ENCODE measurements at places on chromosomes 12 and 14.

- DNase-seq = no peak
Observed at GRCh38 chr12:44509471-44509870, 366.6 kb downstream of the NELL2 start.

DNA sequence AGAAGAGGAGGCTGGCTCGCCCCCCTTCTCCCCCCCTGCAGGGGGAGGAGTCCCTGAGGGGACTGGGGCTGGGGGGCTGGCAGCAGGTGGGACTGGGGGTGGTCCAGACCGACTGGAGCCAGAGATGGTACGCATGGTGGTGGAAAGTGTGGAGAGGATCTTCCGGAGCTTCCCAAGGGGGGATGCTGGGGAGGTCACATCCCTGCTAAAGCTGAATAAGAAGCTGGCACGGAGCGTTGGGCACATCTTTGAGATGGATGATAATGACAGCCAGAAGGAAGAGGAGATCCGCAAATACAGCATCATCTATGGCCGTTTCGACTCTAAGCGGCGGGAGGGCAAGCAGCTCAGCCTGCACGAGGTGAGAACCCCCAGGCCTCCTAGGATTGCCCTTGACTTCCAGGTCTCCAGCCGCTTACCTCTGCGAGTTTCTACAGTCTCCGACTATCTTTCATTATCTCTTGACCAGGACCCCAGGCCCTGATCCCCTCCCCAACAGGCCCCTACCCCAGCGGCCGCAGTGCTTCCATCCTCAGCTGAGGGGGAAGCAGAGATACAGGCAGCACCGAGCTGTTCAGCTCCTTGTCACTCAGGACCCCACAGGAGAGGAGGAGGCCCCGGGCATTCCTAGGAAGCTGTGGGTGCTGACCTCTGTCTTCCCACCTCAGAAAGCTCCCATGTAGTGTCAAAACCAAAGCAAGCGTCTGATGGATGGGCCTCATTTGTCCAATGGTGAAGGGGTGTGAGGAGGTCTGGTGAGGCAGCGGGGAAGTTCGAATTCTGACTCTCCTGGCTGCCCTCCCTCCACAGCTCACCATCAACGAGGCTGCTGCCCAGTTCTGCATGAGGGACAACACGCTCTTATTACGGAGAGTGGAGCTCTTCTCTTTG, 3.0 kb downstream of the NAB2 start:
- DNase-seq = no peak

DNA sequence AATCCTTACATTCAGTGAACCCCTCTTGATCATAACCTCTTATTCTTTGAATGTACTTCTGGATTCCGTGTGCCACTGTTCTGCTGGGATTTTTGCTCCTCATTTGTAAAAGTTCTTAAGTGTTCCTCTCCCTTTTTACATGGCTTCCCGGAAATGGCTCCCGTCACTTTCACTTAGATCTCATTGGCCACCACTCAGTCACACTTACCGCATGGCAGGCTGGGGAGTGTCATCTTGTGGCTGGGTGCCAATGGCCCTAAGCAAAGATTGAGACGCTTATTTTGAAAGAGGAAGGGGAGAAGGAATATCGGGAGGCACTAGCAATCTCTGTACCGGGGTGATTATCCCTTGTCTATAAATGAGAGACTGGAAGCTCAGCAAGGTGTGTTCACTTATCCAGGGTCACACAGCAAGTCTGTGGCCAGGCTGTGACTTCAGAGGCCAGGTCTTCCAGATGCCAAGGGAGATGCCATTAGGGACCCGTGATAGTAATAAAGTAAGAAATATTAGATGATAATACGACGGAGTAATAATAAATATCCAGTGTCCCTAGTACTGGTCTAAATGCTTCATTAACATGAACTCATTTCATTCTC, 68.8 kb downstream of the RNFT2 start:
- DNase-seq = no peak

DNA sequence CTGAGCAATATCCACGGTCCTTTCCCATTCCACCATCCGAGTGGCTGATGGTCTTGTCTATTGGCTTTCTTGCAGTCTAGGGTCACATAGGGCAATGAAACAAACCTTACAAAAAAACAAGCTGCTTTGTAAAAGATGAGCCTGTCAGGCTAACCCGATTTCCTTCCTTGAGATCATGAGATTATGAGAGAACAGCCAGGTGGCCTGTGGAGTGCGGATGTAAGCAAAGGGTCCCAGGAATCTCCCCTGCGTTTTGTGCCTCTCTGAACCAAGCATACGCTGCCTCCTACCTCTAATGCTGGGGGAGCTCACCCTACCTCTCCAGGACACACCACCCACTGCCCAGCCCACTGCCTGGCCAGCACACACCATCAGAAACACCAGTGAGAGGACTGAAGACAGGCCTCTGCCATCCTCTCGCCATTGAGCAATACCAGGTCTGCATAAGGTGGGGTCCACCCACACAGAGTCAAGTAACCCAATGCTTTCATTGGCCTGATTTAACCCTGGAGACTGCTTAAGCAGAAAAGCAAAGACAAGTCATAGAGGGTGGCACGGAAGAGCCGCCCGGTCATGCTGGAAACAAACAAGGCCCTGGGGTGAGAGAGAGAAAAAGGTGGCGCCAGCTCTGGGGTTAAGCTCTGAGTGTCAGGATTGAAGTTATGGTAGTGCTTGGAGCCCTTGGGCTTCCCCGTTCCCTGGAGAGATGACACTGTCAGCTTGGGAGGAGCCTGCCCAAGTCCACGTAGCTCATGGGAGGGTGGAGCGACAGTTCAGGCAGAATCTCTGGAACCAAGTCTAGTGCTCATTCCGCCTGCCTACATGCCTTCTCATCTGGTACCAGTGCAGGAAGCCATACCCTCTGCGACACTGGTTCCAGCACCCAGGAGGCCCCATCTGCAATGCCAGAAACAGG, 46.6 kb downstream of the CALM1 start:
- DNase-seq = no peak

GRCh38 chr12:64445490-64445889, 6.4 kb upstream of the TBK1 start:
- DNase-seq = no peak

- no peak for DNase-seq
Observed at GRCh38 chr14:67265131-67265530, 23.9 kb downstream of the PALS1 start.

DNA sequence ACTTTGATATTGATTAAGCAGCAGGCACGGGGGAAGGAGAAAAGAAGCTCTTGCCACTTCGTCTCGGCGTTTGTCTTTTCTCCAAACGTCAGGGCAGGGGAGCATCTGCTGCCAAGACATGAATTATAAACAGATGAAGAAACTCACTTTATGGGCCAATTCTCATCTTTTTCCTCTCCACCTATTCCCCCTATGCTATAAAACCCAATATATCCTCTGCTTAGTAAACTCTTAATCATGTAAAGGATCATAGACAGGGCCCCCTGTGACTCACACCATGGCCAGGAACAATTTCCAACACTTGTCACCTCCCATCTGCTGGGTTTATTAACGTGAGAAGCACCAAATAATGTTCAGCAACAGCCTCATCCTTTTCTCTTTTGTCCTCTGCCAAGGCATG, 1092.1 kb upstream of the TMEM132C start:
- DNase-seq = no peak

GRCh38 chr14:40911141-40911540, 695.5 kb upstream of the LRFN5 start:
- DNase-seq = no peak

DNA sequence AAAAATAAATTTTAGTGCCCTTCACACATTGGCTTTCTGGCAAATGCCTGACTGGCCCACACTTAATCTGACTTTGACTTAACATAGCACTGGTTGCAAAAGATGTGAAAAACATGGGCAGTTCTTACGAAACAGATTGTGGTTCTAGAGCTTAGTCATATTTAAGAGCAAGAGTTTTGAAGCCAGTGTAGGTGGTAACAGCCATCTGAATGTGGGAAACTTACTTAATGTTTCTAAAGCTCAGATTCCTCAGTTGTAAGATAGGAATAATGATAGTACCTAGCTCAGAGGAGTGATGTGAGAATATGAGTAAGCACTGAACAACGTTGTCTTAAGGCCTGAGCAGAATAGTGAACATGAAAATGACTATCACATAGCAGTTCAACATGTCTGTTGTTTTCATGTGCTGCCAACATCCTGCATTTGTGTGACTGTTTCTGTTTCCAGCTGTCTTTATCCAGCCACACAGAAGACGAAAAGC, 262.7 kb downstream of the SYT1 start:
- DNase-seq = peak; percentile 60

DNA sequence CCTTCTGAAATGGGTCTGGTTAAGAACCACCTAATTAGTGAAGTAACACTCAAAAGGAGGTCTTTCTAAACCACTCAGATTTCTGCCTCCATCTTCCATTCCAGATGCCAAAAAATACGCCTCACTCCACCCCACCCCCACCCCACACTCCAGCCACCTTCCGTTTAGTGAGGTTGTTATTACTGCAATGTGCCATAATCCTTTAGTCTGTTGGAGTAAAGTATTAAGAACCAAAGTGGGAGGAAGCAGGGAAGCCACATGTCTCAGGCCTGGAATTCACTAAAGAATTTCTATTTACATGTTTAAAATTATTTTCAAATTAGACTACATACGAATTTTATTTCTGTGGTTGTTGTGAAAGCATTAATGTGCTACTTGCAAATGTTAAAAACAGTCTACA, 7.4 kb downstream of the KIF21A start:
- no peak for DNase-seq

DNA sequence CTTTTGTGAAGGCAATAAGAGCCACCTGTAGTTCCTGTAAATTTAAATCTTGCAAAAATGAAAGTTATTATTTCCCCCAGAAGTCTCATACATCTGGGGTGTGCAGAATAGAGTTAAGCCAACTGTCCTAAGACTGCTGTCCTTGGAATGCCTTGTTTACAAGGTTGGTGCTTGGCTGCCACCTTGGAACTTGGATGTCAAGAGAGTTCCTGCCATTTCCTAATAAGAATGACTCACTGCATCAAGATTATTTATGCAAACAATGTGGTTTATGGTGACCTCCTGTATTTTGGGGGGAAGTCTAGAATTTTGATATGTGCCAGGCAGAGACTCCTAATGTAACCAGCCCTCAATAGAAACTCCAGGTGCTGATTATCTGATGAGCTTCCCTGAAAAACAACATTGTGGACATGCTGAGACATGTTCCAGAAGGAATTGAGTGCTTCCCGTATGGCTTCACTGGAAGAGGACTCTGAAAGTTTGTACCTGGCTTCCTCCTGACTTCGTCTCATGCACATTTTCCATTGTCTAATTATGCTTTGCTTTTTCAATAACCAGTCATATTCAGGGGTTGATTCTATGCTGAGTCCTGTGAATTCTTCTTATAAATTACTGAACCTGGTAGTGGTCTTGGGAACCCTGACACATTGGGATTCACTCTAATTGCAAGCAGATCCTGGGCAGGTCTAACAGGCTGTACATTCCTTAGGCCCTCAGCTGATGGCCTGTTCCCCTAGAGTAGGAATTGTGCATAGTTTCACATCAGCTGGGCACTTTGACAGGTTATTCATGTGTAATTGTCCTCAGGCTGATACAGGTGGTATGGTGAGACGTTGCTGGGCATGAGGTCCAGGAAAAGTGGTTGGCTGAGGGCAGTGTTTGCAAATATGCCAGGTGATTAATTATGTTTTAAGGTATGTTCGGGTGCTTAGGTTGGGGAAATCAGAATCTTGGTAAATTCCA, 1370.7 kb upstream of the TMEM132C start:
- no peak for DNase-seq

- no peak for DNase-seq
Observed at GRCh38 chr12:54879150-54879549, 24.8 kb downstream of the MUCL1 start.

DNA sequence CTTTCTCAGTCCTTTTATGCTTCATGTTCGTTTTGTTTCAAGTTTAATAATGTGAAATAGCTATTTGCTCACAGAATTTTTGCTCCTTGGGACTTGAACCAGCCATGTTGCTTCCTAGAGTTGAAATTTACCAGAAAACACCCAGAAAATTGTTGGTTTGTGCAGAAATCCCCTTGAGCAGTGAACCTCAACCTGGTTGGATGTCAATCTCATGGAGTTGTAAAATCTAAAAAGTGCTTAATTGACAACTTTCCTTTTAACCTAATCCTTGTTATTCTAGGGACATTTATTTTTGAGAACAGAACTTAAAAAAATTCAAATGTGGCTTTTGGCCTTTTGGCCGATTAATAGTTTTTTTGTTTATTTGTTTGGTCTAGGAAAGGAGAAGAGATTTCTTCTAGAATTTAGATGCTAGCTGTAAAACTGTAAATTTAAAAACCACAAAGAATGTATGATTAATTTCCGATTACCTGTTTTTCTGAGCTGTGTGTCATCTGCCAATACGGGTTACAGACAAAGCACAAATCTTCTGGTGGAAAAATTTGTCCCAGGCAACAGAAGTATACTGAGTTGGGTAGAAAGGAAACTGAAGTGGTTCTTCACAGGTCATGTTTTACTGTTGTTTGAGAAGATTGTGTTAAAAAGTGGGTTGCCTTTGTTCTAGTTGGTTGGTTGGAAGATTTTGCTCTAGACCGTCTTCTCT, 154.4 kb downstream of the FUT8 start:
- DNase-seq = no peak

DNA sequence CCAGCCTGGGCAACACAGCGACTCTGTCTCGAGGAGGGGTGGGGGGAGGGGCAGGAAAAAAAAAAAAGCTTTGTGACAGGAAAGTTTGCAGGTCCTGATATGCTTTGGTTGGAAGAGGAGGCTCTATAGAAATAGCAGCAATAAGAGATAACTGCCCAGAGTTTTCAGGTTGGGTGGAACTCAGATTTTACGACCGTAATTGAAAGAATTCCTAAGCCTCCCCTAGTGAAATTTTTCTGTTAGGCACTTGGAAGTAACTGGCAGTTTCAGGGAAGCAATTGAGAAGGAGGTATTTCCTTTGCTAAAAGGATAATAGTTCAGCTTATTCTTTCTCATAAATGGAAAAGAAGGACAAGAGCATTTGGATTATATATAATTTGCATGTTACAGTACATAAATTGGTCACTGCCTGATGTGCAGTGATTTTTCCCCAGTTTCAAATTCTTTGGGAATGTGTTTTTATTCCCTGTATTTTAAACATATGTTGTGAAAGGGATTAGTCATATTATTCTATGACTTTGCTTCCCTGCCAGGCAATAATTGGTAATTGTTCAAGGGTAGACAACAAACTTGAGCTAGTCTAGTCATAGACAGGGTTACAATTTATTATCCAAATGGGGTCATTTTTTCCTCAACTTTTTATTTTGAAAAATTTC, 452.8 kb downstream of the AEBP2 start:
- no peak for DNase-seq

GRCh38 chr12:76274420-76275083, 73.7 kb downstream of the BBS10 start:
- no peak for DNase-seq

GRCh38 chr14:56061051-56061450, 57.2 kb upstream of the PELI2 start:
- no peak for DNase-seq

DNA sequence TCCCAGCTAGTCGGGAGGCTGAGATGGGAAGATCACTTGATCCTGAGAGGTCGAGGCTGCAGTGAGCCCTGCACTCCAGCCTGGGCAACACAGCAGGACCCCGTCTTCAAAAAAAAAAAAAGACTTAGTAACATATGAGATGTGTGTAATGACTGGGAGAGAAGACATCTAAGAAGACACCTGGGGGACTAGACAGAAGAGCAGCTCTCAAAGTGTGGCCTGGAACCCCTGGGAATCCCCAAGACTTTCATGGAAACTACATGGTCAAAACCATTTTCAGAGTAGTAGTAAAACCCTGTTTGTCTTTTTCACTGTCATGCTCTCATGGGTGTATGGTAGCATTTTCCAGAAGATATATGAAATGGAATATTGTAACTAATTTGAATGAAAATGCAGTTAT, 45.3 kb downstream of the R3HDM2 start:
- DNase-seq = no peak

All from kidney epithelial cell (primary cell).